Cortex of kidney (tissue), 1 donor: ENCODE measurements at places on chromosomes 16 and 17.

DNA sequence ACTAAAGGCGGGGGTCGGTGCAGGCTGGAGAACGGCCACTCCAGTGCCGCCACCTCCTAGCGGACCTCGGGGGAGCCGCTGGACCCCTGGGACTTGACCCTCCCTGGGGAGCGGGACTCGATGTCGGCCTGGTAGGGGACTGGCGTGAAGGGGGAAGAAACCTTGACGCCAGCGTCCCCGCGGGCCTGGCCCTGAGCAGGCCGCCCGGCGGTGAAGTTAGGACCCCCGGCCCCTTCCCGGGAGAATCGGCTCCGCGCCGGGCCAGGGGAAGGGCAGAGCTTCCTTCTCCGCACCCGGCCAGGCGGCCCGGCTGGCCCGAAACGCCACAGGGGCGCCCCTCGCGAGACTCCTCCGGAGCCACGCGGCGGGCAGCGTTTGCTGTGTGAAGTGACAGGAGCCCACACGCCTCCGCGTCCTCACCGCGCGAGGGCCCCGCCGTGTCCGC lies 389 bp downstream of the DUS1L start:
- no peak for DNase-seq

DNA sequence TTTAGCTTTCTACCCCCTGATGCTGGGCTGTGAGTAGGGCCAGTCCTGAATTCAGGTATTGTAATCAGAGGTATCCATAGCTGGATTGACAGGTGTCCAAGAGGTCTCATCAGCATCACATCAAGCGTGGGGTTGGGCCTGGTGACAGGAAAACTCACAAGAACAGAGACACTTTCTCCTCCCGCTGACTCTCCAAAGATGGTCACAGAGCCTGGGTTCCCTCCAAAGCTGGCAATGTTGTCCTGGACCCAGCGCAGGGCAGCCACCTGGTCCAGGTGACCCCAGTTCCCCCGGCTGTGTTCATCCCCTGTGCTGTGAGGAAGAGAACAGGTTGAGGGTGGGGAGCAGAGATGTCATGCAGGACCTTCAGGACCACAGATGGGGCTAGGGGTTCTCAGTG lies 11.7 kb downstream of the CES1 start:
- no peak for DNase-seq

DNA sequence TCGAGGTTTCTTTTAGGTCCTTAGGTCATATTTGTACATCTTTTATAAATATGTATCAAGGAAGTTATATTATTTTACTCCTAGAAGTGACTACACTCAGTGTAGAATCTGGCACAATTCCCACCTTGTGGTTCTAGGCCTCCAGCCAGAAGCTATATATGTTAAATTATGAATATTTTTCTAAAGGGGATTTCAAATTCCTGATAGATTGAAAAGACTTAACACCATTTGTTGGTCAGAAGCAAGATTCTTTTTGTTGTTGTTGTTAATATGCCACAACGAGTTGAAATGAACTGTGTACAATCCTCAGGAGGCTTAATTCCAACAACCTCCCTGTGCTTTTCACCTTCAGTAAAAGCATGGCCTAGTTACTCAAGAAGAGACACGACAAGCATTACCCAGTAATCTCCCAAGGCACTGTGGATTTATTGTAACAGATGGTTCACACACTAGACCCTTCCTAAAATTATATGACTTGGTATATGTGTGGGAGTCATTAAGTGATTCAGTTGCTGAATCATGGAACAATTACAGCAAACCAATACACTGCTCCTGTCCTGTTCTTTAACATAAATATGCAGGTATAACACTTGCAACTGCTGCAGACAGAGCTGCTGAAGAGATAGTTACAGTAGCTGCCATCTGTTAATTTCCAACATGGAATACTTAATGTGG lies 964.4 kb upstream of the GOT2 start:
- DNase-seq: no peak

DNA sequence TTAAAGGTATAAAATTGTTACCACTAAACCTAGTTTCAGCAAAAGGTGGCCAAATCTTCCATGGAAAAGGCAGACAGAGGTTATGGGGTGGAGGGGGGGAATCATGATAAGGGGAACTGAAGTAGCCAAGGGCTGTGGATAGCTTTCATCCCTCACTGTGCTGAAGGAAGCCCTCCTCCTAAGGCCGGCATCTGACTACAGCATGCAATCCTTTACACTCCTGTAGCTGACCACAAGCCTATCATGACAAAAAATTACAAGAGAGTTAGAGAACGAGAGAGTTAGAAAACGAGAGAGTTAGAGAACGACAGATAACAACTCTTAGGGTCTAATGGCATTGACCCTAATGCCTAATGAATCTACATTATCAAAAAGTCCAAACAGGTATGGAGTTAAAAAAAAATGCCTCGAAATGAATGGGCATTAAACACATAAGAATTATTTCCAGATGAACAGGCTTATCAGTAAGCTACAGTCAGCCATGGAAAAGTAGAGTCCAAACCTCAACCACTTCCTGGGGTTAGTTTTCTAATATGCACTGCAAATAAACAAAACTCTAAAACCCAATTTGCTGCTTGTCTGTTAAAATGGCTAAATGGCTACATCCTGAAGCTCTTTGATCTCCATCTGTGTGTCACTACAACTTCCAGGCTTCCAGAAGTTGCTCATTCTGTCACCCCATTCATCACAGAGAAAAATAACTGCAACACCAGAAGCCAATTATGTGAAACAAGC lies 29.7 kb downstream of the DUSP14 start:
- DNase-seq: no peak

DNA sequence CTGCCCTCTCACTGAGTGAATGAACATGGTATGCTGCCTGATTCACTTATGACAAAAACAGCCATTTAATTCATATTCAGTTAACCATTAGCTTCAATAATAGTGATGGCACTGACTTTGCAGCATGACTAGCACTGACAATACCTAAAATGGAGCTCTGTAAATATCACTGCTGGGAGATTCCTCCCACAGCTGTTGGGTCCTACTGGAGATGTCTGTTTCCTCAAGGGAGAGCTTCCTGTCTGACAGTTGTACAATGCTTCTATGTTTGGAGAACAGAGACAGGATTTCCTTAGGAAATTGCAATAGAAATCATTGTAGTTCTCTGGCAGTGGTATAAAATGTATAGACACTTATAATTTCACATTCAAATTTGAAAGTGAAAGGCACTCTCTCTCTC lies 695.9 kb upstream of the CDH8 start:
- no peak for DNase-seq

- no peak for DNase-seq
Measured at GRCh38 chr17:57355090-57355859, 99.0 kb downstream of the MSI2 start.

DNA sequence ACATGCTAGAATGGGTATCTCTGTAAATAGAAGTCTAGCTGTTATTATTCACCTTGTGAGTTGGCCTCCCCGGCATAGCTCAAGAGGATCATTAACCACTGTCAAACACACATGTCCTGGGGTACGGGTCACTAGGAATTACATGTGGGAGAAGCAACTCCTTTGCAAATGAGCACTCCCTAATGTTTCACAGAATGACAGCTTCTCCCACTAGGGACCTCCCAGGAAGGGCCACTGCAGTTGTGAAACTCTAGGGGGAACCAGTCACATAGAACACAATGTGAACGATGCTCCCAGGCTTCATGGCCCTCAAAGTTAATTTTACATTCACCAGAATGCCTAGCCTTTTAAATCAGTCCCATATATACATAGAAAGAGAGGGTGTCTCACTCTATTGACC lies 12.4 kb upstream of the ZNF19 start:
- no peak for DNase-seq
